LHCN-M2 (cell line): ENCODE measurements at places on chromosomes 2 and 18. TPM values are rescaled to one million over a fixed set of nuclear protein-coding genes. Genes with fewer than 3 reads are reported as not detected.
A peak's percentile ranks its signal among the peaks of the same experiment; 100 is the strongest.

DNA sequence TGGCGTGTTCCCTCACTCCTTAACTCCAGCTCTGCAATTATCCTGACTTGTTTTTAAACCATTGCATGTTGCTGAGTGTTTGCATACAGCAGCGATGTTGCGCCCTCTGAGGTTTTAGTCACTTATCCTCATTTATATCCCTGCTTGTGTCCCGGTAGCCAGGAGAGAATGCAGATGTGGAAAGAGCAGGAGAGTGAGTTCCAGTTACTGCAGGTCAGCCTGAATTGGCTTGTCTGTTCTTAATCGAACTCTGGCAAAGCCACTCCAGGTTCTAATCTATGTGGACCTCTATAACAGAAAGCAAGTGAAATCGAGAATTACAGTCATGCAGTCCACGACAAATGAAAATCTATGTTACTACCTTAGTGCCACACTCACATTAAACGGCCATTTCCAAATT is 295.1 kb upstream of the REV1 start:
- no peak for DNase-seq

GRCh38 chr2:183069174-183069573 is 9.4 kb upstream of the DUSP19 start:
- no peak for DNase-seq

- DNase-seq = no peak
Measured at GRCh38 chr2:11213975-11214374, 58.7 kb downstream of the SLC66A3 start.

GRCh38 chr18:11411048-11411447 is 198.3 kb upstream of the SLC35G4 start:
- DNase-seq = no peak

- peak; percentile 84 for DNase-seq
Measured at GRCh38 chr2:46827274-46828134, 88.1 kb downstream of the MCFD2 start.

ALPP gene
- total RNA-seq = not detected in 2 replicates

DIPK1C gene
- total RNA-seq = not detected in 2 replicates

SCN2A gene
- total RNA-seq = 1.3 and 2.3 TPM in 2 replicates

ALKAL2 gene
- not detected in 2 replicates for total RNA-seq

SP140 gene
- total RNA-seq = 0.34 TPM in 1 of 2 replicates, not detected in the other

SPATA3 gene
- not detected in 2 replicates for total RNA-seq

CXCR2 gene
- total RNA-seq = not detected in 2 replicates
